Stimulated activated naive CD4-positive, alpha-beta T cell (primary cell): ENCODE measurements at places on chromosomes 3 and 15.
A peak's percentile ranks its signal among the peaks of the same experiment; 100 is the strongest.

- no peak for DNase-seq
Observed at GRCh38 chr3:57731311-57731710, 24.8 kb upstream of the SLMAP start.

DNA sequence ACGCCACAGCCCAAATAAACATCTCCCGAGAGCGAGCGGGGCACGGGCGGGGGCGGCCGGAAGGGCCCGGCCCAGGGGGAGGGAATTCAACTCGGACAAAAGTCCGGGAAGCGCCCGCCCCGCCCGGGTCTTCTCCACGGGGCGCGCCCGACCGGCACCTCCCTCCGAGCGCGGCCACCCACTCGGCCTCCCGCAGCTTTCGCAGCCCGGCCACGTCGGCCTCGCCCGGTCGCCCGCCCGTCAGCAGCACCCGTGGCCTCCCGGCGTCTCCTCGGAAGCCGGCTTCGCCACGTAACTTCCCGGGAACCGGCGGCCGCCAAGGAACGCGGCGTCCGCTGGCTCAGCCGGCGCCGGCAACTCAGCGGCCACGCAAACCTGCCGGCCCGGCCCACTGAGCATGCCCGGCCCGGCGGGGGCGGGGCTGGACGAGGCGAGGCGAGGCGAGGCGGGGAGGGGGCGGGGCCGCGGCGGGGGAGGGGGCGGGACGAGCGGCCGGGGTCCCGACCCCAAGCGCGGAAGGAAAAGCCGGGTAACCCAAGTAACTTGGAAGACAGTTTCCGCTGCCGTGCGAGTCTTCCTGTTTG is at the start of gene TJP1:
Gene TJP1, minus strand, starts transcription at position 369 of the 584 bp plus-strand sequence. CDS start 440 bp downstream, outside the sequence.
- DNase-seq = no peak

GRCh38 chr15:65476903-65477302 is 40.6 kb downstream of the DPP8 start:
- no peak for DNase-seq

DNA sequence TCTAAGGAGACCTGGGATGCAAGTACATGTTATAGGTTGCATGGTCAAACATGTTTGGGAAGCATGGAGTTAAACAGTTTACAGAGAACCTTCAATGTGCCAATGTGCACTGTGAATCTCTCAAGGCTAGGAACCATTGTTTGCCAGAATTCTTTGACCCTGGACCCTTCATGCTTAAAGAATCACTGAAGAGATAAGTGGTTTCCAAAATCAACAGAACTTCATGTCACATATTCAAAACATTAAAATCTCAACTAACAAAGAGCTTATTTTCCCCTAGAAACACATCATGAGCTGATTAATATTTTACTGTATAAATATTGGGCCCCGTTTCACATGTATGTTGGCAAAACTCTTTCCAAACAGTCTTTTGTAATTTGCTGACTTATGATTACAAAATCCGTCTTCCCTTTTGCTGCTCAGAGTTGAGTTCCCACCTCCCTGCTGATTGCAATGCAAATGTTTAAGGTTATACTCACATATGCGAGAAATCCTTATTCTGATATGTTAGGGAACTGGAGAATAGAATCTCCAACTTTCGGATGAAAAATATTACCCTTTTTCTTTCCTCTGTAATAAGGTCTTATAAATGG is 380.2 kb downstream of the DIPK2A start:
- DNase-seq = no peak

DNA sequence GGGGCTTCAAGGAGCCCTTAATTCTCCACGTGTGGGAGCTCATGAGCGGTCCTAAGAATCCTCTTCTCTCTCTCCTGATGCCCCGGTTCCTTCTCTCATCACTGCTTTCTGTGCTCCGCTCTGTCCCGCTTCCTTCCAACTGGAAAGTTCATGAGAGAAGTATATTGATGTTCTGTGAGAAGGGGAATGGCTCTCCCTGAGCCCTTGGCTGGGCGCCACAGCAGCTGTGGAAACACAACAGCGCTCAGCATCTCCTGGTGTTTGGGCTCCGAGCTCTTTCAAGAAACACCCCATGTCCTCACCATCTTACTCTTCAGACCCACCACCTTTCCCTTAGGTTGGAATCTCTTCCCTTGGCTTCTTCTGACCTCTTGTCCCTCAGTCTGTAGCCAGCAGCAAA is 161.7 kb downstream of the VGLL4 start:
- no peak for DNase-seq

- no peak for DNase-seq
Observed at GRCh38 chr3:36751326-36751725, 13.0 kb downstream of the DCLK3 start.

GRCh38 chr15:76380249-76380648 is 43.7 kb downstream of the ISL2 start:
- no peak for DNase-seq

DNA sequence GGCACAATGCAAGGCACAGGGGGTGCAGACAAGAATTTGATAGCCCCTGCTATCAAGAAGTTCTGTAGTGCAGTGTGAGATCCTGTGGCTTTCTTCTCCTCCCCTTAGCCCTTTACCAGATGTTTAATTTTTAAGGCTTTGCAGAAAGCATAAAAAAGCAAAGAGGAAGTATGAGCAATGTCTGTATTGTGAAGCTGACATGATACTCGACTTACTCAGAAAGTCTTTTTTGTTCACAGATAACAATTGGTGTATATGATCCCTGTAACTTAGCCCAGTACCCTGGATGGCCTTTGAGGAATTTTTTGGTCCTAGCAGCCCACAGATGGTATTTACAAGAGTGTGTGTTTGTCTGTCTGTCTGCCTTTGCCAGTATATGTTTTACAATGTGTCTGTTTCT is 58.9 kb downstream of the ATG7 start:
- no peak for DNase-seq

DNA sequence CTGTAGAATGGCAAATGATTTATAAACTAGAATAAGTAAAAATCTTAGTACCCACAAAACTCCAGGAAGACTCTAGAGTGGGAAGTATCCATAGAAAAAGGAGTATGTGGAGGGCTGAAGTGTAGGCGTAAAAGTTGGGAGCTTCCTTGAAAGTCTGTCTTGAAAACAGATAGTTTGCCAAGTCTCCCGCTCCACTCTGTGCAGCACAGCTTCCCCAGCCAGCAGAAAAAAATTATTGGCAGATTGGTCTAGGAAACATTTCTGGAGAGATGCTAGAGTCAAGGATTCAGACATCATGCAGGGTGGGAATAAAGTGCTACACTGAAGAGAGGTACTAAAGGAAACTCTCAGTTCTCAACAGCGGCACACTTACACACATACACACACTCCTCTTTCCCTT is 53.4 kb upstream of the CD200R1L start:
- DNase-seq = no peak

- DNase-seq = no peak
Observed at GRCh38 chr15:86425746-86426145, 346.1 kb downstream of the AGBL1 start.

GRCh38 chr15:70486012-70486411 is 277.3 kb downstream of the UACA start:
- no peak for DNase-seq

GRCh38 chr3:143084856-143085731 is 34.5 kb upstream of the CHST2 start:
- no peak for DNase-seq

DNA sequence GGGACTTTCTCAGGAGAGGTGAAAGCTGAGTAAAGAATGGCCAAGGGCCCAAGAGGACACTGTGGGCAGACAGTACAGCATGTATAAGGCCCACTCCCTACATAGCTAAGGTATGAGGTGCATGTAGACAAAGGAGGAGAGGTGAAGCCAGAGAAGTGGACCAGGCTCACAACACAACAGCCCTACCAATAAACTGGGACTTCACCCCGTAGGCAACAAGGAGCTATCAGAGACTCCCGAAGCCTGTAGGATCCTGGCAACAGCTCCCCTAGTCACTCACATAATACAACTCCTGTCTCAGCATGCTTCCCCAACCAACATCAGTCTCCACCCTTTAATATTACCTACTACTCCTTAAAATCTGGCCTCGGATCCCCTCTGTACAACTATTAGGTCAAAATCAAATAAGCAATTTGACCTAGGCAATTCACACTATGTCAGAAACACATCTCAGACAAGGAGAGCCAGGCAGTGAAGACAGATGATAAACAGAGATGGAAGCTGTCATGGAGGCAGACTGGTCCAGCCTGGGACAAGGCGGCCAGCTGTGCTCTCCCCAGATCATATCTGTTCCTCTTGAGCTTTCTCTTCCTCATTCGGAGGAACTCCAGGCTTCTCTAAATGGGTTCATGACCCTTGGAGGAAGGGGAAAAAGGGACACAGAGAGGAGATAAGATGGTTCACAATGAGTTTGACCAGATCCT is 1.4 kb downstream of the XXYLT1 start:
- no peak for DNase-seq

- DNase-seq = no peak
Observed at GRCh38 chr15:24017470-24017869, 330.4 kb upstream of the NDN start.

GRCh38 chr15:40134885-40135284 is 26.0 kb upstream of the BUB1B start:
- no peak for DNase-seq

GRCh38 chr3:168094877-168095610 is 680 bp downstream of the GOLIM4 start:
- peak; percentile 24 for DNase-seq

GRCh38 chr3:72411126-72411525 is 437.1 kb downstream of the SHQ1 start:
- DNase-seq = no peak

- DNase-seq = no peak
Observed at GRCh38 chr15:76904461-76905012, 603 bp downstream of the SCAPER start.

DNA sequence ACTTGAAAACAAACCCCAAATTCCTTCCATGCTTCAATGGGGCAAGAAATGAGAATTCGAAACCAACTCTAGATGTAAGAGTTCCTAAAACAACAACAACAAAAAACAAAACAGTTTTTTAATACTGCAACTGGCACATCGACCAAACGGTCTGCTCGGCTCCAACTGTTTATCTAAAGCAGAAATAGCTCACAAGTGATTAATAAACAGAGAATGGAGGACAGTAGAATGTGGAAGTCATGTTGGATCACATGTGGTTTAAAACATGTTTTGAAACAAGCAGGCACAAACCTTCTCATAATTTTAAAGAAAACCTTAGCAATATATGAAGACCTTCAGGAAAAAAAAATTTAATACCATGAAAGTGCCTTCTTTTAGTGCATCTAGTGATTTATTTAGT is 55.1 kb downstream of the SETMAR start:
- no peak for DNase-seq

DNA sequence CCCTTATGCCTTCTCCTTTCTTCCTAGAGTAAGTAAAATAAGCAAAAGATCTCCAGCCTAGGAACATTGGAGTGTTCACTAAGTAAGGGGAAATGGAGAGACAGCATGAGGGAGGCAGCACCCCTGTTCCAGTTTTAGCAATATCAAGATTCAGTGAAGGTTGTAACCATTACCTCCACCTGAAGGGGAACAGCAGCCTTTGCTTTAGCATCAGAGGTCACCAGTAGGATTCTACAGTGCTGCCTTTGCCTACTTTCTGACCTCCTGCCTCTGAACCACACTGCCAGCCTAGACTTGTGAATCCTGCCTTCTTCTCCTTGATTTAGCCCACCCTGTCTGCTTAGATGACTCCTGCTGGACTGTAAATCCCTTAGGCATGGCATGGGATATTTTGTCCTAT is 104.7 kb downstream of the GAP43 start:
- DNase-seq = no peak

GRCh38 chr15:65196637-65197336 is 11.6 kb upstream of the CLPX start:
- DNase-seq = no peak

GRCh38 chr3:172159376-172159775 is 120.0 kb downstream of the FNDC3B start:
- no peak for DNase-seq

- DNase-seq = no peak
Observed at GRCh38 chr15:58678683-58679082, 70.8 kb downstream of the ADAM10 start.

DNA sequence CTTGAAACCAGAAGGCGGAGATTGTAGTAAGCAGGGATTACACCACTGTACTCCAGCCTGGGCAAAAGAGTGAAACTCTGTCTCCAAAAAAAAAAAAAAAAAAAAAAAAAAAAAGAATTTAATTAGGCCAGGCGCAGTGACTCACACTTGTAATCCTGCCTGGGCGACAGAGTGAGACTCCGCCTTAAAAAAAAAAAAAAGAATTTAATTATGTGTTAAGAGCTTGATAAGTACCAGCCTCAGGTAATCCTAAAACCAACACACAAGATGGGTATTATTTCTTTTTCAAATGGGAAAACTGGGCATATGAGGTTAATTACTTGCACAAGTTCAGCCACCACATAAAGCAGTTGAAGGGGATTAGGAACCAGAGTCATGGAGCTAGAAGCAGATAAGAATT is 49.0 kb downstream of the PBRM1 start:
- DNase-seq = no peak

- no peak for DNase-seq
Observed at GRCh38 chr3:151191095-151191494, 11.9 kb downstream of the GPR171 start.

DNA sequence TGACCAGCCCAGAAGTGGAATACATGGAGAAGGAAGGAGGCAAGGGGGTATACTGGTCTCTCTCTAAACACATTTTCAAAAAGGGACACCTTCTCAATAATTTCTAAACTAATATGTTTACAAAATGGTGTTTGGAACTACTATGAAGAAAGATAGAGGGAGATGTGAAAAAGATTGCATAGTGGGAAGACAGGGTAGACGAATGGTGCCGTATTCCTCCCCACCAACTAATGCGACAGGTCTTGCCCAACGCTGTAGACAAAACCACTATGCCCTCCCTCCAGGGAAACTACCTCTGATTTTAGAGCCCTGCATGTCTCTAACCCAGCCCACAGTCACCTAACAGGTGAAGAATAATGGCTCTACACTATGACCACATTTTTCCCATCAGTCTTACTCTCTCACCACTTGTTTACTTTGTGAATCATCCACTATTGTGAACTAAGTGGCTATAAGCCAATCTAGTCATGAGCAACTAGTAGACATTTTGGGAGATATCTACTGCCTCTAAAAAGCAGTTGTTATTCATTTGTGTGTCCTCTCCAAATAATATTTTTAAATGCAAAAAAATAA is 108.2 kb upstream of the UBE2E2 start:
- no peak for DNase-seq

DNA sequence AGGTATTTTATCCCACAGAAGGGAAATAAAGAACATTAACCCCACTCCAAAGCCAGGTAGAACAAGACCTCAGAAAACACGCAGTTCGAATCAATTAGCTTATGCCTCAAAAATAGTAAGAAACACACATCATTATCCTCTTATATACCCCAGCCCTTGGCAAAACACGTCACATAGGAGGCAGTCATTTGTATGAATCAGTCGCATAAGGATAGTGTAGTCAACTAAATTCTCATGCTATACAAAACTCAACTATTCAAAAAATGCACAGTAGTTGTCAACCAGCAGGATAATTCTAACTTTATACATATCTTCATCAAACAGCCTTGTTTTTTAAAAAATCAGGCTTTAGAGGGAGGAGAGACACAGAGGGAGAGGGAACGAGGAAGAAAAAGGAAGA is 298.4 kb downstream of the FOXP1 start:
- no peak for DNase-seq

DNA sequence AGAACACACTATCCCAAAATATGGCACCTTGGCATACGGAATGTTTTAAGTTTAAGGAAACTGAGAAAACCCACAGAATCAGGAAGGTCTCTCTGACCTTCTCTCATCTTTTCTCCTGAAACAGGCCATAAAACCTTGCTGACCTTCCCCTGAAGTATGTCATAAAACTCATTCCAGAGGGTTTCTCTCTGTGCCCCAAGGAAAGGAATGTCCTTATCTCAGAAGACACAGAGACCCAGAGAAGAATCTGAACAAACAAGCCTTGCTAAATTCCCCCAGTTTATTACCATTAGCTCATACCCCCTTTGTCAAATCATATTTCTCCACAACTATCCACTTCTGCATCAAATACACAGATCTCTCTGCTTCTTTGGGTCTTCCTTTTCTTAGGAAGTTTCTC is 603.1 kb downstream of the MCTP2 start:
- no peak for DNase-seq
